Iris pigment epithelial cell (primary cell): ENCODE measurements at places on chromosomes 4 and X.

- no peak for DNase-seq
Measured at GRCh38 chr4:8916351-8916885, 44.8 kb upstream of the HMX1 start.

GRCh38 chr4:95552942-95553550 lies 4.3 kb upstream of the UNC5C start:
- no peak for DNase-seq

GRCh38 chr4:65868096-65868824 lies 198.0 kb upstream of the EPHA5 start:
- no peak for DNase-seq

- no peak for DNase-seq
Measured at GRCh38 chr4:102089850-102090621, 255.2 kb downstream of the SLC39A8 start.

- no peak for DNase-seq
Measured at GRCh38 chr4:154341448-154341847, 150.2 kb downstream of the DCHS2 start.

GRCh38 chrX:47030339-47030738 lies 47.9 kb upstream of the RGN start:
- peak; percentile 60 for DNase-seq

- DNase-seq = peak; percentile 53
Measured at GRCh38 chrX:84248226-84248625, 60.2 kb upstream of the RPS6KA6 start.

- DNase-seq = peak; percentile 67
Measured at GRCh38 chr4:174764105-174764729, 64.8 kb downstream of the GLRA3 start.

- no peak for DNase-seq
Measured at GRCh38 chr4:76680952-76681351, 217.0 kb downstream of the SOWAHB start.

DNA sequence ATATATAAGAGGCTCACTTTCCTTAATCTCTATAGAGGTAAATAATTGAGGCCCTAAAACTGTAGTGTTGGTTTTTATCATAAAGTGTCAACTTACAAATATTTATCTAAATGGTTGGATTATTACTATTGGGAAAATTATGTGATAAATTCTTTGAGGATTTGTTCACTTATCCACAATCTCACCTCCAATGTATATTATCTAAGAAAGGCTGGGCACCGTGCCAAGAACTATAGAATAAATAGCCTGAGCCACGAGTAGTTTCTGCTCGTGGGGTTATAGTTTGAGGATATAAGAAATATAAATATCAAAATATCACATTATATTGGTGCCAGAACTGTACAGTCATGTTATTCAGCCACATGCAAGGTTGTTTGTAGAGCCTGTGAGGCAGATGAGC lies 177.9 kb downstream of the VEGFC start:
- DNase-seq = peak; percentile 44
